ENCODE measurements at places on chromosomes 6 and 20.

DNA sequence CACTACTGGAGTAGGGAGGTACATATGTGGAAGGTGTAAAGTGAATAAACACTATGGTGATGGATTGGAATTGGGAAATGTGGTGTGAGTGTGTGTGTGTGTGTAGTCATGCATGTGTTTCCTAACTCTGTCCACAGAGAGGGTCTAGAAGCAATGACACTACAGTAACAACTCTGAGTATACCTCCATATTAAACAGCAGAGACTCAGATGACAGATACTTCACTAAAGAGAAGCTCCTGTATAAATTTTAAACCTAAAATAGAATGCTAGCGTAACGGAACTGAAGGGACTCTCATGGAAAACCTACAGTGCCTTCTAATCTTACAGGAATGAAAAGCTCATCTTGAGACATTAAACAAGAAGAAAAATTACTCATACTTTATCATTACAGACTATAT is 150.5 kb downstream of the SLC16A10 start:
- no peak for DNase-seq

- DNase-seq: no peak
Observed at GRCh38 chr6:168778201-168778600, 337.2 kb downstream of the SMOC2 start.

GRCh38 chr20:35953387-35954199 is 709 bp downstream of the SCAND1 start:
- DNase-seq: no peak

DNA sequence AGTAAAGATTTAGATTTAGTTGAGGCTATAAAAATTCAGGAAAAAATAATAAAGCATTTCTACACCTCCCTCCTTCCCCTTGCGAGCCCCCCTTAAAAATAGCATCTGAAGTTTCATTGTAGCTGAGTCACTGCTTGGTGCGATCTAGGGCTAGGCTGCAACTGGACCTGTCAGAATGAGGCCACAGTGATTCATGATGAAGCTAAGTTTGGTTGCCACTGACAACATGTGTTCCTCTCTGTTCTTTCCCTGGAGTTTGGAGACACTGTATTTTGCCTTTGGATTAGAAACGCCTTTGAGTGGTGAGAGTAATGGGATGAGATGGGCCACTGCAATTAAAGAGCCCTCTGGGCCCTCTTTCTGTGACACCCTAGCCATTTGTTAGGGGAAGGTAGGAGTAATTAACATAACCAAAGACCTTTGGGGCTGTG is 334.1 kb downstream of the NRN1 start:
- DNase-seq: no peak

DNA sequence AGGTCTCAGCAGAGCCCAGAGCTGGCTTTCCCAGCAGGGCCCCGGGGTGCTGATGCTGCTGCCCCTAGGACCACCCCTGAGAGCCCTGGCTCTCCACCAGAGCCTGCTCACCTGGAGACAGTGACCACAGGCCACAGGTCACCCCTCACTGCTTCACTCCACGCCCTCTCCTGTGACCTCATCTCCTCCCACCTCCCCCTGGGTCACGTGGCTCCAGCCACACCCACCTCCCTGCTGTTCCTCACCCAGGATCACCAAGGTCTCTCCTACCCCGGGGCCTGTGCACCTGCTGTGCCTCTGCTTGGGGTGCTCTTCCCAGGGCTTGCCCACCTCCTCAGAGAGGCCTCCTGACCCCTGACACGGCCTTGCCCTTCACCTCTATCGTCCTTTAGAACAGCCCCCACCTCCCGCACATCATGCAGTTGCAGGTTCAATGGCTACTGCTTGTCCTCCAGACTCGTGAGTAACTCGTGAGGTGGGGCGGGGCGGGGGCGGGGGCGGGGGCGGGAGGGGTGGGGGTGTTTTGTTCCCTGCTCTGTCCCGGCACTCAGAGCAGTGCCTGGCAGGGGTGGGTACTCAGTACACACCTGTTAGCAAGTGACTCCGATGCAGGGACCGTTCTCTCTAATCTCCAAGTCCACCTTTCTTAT is 468.0 kb downstream of the PREX1 start:
- no peak for DNase-seq

- DNase-seq: no peak
Observed at GRCh38 chr20:39851459-39851858, 837.6 kb downstream of the MAFB start.

DNA sequence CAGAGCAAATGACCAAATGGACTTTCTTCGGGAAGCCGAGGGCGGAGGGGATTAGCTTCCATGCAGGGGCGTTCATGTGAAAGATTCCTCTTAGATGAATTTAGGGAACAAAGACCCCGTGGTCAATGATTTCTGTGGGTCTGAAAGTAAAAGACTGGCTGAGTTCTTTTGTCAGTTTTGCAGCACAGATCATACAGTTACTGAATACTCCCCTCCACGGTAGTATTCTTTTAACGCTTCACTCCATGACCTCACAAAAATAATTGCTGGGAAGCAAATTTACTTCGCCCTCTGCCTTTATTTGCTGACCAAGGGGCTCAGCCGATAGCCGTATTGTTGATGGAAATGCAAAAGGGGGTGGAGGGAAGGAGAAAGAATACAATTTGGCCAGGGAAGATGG is 86.0 kb upstream of the SALL4 start:
- DNase-seq: no peak

DNA sequence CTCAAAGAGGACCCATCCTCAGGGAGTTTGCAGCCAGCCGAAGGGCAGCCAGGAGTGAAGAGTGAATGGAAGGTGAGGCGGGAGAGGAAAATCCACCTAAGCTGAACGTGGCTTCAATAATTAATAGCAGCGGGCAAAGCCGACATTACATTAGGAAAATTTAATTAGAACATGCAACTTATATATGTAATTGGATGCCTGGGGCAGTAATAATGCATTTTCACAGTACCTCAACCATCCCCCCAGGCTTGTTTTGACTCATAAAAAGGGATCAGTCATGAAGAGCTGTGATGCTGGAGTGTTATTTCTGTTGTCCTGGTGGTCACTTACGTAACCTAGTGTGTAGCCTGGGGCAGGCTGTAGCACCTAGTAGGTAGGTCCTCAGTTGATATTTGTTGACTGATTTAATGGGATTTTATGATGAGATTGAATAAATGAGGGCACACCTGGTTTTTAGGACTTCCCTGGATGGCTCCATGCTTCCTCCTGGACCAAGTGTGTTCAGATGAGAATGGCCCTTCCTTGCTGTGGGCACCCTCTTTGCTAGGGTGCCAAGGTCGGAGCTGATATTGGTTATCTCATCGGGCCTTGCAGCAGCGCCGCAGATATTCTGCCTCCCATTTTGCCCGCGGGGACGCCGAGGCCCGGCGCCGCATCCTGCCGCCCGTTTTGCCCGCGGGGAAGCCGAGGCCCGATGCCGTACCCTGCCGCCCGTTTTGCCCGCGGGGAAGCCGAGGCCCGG is 128.8 kb downstream of the CDH26 start:
- no peak for DNase-seq

DNA sequence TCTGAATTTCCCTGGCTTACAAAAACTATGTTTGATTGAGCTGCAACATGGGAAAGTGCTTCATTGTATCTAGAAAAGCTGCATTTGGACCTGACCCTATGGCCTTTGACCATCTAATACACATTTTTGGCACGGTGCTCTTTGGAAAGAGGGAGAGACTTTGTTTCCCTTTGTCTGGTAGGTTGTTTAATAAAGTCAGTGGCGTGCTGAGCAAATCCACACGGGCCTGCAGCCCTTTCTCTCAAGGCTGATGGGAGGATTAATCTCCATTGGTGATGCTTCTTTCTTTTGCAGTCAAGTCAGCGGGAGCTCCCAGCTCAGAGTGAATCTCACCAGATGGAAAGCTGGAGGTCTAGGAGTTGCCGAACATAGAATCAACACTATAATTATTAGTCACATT is 314.7 kb upstream of the CNR1 start:
- DNase-seq: no peak

DNA sequence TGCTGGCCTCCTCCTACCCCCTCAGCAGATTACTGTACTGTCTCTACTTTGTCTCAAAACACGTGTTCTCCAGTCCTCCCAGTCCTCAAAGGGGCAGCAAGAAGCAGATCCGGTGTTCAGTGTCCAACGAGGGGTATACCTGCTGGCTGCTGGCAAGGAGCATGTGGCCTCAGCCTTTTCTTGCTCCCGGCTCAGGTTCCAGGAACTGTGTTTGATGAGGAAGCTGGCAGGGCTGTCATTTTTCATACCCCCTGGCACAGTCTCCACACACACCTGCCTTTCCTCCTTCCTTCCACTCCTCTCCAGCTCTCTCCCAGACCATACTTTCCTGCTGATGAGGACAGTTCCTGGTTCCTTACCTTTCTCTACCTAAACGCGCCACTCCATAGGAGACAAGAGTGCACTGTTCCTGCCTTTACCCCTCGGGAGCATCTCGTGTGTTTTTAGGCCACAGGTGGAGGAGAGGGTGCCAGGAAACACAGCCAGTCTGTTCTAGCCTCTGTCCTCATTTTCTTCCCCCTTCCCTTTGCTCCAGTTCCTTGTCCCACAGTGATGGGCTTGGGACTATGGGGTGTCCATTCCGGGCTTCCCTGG is 77.2 kb downstream of the SSR1 start:
- DNase-seq: no peak

GRCh38 chr6:66964216-66964615 is 1257.2 kb upstream of the EYS start:
- DNase-seq: no peak

- DNase-seq: no peak
Observed at GRCh38 chr6:118799826-118800225, 94.1 kb upstream of the ASF1A start.

- no peak for DNase-seq
Observed at GRCh38 chr6:49155316-49155715, 307.7 kb downstream of the MMUT start.

GRCh38 chr6:74249658-74250057 is 553.7 kb downstream of the CD109 start:
- DNase-seq: no peak

- no peak for DNase-seq
Observed at GRCh38 chr6:146865756-146866379, 267.1 kb downstream of the ADGB start.

GRCh38 chr6:130047088-130047995 is 29.0 kb downstream of the L3MBTL3 start:
- DNase-seq: no peak

DNA sequence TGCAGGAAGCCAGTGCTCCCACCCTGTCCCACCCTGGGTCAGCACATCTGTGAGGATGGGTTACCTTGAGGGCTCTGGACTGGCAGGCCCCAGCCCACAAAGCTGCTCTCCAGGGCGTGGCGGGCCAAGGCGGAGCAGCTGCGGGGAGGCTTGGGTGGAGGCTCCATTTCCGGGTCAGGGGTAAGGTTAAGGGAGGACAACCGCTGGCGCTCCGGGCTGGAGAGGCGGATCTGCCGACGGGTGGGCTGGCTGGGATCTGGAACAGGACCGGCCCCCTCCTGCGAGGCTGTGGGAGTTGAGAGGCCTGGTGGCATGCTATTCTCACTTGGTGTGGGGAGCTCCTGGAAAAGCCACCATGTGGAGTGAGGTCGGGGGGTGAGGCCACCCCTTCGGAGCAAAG is 5.5 kb downstream of the SMPD2 start:
- DNase-seq: no peak

- no peak for DNase-seq
Observed at GRCh38 chr6:112991912-112992311, 644.8 kb downstream of the RFPL4B start.

- no peak for DNase-seq
Observed at GRCh38 chr6:56775498-56776166, 132.9 kb upstream of the DST start.

GRCh38 chr20:43755390-43755789 is 28.6 kb upstream of the GTSF1L start:
- DNase-seq: no peak

DNA sequence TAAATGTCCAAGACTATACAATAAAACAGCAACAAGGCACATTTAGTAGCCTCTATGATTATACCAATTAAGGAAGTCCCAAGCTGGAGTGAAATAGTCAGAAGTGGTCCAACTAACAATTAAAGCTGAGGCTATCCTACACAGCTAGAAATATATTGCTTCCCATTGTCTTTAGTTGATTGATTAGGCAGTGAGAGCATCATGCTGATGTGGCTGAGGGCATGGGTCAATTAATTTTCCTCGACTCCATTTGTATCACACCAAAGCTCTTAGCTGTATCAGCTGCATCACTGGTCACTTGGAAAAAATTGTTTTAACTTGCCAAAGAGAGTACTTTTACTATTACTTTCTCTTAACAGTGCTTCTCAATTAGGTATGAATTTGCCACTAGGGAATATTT is 328.7 kb upstream of the NT5E start:
- no peak for DNase-seq

GRCh38 chr6:160477901-160478300 is 129.7 kb downstream of the SLC22A3 start:
- no peak for DNase-seq

- no peak for DNase-seq
Observed at GRCh38 chr6:106743612-106744011, 114.2 kb downstream of the QRSL1 start.

DNA sequence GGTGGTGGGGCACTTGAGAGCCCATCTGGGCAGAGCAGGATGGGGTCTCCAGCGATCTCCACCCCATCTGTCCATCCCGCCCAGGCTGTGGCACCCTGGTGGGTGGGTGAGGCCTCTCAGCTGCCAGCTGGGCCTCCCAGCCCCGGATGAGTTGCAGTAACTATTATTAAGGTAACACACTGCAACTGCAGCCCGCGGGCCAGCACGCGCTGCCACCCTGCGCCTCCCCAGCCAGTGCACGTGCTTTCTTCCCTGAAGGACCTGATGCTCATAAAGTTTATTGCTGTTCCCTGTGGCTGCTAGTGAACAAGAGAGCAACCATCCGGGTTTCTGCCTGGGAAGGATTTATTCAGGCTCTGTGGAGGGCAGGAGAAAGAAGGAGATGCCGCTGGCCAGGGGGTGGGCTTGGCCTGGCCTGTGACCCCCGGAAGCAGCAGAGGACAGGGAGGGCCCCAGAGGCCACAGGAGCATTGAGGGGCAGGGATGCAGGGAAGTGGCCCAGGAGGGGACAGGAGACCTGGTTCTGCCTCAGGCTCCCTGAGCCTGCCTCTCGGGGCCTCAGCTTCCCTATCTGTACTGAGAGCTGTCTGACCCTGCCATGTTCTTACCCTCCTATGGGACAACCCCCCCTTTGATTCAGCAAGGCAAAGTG is 1.7 kb downstream of the IP6K3 start:
- DNase-seq: no peak

DNA sequence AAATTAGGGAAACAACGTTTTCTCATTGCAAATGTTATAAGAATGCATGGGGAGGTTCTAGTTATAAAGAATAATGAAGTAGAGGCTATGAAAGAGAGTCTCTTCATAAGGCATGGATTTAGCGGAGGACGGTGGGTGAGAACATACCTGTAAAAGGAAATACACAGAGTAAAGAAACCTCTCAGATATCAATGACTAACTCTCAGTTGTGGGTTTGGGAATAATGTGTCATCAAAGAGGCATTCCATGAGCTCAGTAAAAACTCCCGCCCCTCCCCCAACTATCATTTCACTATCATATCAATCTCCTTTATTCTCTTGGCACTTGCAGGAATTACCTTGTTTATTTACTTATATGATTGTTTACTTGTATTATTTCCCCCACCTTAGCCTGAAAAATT is 695.4 kb downstream of the PTPRT start:
- DNase-seq: no peak

- no peak for DNase-seq
Observed at GRCh38 chr6:161218222-161218621, 55.6 kb downstream of the AGPAT4 start.

- DNase-seq: no peak
Observed at GRCh38 chr20:6504826-6505225, 262.7 kb upstream of the BMP2 start.

- DNase-seq: no peak
Observed at GRCh38 chr6:3926150-3926482, 76.9 kb downstream of the FAM50B start.

Data from cortex of kidney (tissue), 1 donor.